ENCODE measurements at places on chromosomes 1 and 21.

- DNase-seq = no peak
These were observed 27.2 kb upstream of the CAPZB start for GRCh38 chr1:19512545-19512944.

DNA sequence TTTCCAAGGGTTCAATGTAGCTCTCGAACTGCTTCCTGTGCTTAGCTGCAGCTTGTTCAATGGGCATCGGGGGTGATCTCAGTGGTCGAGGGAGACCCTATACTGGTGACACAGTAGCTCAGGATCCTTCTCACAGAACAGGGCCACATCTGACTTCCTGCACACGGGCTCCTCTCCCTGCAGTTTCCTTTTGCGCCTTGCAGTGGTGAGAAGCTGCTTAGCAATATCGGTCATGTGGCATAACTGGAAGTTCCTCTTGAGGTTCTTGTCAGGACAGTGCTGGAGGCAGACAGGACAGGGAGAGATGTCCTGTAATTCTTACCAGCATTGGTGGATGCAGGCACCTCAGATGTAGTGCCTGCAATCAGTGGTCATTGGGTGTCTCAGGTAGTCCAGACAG lies 140.5 kb upstream of the MAP1LC3C start:
- no peak for DNase-seq

- no peak for DNase-seq
These were observed 325.9 kb upstream of the AJAP1 start for GRCh38 chr1:4328402-4329071.

DNA sequence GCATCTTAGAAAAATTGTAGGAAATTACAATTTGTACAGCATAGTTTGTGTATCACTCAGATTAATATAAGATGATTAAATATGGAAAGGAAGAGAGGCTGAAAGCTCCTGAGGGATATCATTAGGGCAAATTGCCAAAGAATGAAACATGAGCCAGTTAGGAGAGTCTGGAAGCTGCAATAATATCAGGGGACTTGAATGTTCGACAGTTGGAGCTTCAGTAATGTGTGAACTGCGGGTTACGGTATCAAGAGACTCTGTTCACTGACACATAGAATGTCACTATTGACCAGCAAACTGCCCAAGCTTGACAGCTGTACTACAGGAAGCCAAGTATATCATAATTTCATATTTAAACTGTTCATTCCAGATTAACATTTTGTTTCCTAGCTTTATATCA lies 157.2 kb downstream of the DENND1B start:
- DNase-seq = no peak

DNA sequence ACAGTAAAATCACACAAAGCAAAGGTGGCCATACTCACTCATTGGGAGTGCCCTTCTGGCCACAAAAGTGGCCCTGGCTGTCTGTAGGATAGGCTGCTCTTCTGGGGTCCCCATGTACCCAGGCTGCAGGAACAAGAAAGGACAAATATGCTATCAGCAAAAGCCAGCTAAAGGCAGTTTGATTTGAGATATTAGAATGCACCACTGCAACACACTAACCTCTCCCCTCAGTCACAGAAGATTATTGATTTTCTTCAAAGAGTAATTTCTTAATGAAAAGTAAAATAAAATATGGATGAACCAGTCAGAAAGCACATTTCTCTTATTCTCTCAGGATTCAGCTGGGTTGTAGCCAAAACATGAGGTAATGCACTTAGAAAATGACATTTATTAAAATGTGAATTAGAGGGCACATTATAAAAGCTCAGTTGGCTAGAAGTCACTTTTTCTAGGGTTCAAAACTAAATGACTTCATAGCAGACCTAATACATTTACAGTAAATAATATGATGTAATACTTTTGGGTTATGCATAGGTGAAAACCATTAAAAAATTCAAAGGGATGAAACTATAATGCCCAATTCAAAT lies 140.8 kb downstream of the LHX8 start:
- DNase-seq = no peak

- no peak for DNase-seq
These were observed 29.5 kb downstream of the TLCD4 start for GRCh38 chr1:95146637-95147036.

GRCh38 chr1:156464335-156464734 lies 36.2 kb downstream of the MEF2D start:
- DNase-seq = no peak

DNA sequence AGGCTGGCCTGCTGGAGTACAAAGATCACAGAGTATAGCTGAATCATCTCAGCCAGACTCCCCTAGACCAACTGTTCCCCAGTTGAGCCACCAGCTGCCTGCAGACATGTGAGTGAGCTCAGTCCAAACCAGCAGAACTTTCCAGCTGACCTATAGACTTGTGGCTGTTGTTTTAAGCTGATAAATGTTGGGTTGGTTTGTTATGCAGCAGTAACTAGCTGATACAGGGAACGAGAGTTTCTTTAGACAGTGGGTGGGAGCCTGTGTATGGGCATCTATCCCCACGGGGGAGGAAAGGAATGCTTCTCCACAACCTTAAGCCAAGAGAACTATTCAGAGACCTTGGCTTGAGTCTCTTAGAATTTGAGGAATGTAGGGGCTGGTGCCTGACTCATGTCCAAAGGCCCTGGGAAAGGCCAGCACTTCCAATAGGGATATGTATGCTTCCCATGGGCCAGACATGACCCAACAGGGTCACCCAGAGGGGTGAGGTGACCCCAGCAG lies 30.1 kb downstream of the SLC1A7 start:
- no peak for DNase-seq

GRCh38 chr21:33821503-33822322 lies 93.9 kb downstream of the ATP5PO start:
- DNase-seq = no peak

- DNase-seq = no peak
These were observed 187.8 kb downstream of the ETS2 start for GRCh38 chr21:38993561-38993960.

Measured in activated CD8-positive, alpha-beta memory T cell treated with anti-CD3 and anti-CD28 coated beads for 4 hours (primary cell).